ENCODE measurements at places on chromosomes 12 and 14.
A peak's percentile ranks its signal among the peaks of the same experiment; 100 is the strongest.

- no peak for DNase-seq
Observed at GRCh38 chr14:22552001-22552826, 36.8 kb downstream of the DAD1 start.

DNA sequence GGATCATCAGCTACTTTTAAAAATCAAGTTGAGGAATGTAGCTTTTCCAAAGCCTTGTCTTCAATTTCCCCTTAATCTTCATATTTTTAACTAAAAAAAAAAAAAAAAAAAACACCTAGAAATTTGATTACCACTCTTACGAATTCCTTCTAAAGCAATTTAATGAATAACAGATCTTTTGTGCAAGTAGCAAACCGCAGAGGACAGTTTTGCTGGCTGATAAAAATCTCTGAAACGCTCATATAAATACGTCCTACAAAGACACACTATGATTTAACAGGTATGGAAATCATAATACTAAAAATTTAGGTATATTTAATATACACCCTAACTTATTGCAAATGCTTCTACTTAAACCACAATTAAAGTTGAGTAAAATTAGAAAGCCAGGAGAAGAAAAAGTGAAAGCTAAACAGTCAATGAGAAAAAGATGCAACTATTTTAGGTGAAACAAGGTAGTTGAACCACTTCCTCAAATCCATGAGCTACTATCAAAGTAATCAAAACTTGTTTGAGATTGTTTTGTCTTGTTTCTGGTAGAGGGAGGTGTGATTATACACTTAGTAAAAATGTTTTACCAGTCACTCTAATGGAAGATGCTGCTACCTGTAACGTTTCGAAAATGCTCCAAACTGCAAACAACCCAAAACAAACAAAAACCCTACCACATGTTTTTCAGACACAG, 2.2 kb downstream of the PAWR start:
- DNase-seq: no peak

GRCh38 chr12:94942663-94943062, 60.8 kb downstream of the NDUFA12 start:
- DNase-seq: no peak

DNA sequence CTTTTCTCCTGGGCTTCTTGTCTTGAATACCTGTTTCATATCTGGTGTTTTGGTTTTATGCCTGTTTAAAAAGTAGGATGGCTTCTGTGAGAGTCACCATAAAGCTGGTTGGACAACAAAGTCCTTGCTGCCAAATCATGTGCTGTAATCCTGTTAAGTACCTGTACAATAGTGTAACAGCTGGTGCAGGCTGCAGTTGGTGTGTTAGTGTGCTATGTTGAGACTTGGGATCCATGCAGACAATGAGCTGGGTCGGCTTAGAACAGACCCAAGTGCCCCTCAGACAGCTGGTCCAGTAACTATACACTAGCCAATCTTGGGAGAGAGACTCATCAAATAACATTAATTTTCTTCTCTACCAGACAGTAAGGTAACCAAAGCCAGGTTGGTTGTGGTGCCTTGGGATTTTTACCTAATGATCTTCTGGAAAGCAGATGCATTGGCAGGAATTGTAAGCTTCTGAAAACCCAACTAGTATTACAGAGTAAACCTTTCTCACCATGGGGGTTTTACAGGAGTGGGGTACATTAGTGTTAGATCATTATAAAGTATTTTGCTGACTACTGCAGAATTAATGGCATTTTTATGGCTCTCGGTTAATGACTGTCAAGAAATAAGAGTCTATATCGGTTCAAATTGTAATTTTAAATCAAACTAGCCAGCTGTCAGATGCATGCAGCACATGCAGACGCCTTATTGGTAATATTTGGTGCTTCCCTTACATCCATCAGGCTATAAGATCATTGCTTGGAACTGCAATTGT, 231.2 kb downstream of the PDZRN4 start:
- no peak for DNase-seq

GRCh38 chr12:118850244-118850825, 131.0 kb upstream of the SRRM4 start:
- no peak for DNase-seq

- DNase-seq: no peak
Observed at GRCh38 chr14:52275372-52275771, 7.9 kb downstream of the PTGDR start.

DNA sequence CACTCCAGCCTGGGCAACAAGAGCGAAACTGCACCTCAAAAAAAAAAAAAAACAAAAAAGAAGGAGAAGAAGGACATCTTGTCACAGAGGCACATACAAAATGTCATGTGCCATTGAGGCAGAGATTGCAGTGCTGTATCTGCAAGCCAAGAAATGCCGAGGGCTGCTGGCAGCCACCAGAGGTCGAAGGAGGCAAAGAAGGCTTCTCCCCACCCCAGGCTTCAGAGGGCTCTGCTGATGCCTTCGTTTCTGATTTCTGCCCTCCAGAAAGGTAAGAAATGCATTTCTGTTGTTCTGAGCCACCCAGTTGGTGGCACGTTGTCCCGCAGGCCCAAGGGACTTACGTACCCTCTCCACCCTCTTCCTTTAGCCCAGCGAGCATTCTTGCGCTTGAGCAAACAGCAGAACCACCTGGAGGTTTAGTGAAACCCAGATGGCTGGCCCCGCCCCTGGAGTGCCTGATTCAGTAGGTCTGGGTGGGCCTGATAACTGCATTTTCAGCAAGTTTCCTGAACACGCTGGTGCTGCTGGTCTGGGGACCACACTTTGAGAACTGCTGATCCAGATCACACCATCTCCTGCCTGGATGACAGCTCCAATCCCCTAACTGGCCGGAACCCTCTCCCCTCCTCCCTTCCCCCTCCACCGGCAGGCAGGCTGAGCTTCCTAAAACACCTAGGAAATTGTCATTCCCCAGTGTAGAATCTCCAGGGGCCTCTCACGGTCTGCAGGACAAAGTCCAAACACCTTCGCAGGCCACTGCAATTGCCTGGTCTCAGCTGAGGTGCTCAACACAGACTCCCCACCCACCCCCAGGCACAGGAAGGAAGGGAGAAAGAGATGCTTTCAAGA, 21.1 kb upstream of the SCARB1 start:
- no peak for DNase-seq

- no peak for DNase-seq
Observed at GRCh38 chr12:95700316-95700785, 90.2 kb downstream of the NTN4 start.

DNA sequence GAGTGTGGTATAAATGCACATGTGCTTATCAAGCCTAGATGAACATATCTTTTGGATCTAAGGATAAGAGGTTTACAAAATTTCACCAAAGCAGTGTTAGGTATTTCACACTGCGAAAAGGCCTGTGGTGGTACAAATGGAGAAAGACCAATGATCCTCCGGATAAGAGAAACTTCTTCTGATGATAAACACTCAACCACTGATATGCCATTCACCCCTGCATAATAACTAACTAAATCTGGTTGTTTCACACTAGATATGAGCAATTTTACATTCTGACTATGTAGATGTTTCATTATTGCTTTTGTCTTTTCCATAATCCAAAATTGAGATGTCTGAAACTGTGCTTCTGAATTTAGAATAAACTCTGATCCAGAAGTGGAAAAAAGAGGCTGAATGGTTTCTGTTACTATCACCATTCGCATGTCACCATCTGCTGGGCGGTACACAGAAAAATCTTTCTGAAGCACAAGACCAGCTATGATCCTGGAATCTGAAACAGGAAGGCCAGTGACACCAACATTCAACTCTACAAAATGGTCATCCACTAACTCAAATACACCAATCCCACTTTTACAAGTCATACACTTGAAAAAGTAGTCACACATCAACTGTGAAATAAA, 1.3 kb downstream of the BBS10 start:
- no peak for DNase-seq

DNA sequence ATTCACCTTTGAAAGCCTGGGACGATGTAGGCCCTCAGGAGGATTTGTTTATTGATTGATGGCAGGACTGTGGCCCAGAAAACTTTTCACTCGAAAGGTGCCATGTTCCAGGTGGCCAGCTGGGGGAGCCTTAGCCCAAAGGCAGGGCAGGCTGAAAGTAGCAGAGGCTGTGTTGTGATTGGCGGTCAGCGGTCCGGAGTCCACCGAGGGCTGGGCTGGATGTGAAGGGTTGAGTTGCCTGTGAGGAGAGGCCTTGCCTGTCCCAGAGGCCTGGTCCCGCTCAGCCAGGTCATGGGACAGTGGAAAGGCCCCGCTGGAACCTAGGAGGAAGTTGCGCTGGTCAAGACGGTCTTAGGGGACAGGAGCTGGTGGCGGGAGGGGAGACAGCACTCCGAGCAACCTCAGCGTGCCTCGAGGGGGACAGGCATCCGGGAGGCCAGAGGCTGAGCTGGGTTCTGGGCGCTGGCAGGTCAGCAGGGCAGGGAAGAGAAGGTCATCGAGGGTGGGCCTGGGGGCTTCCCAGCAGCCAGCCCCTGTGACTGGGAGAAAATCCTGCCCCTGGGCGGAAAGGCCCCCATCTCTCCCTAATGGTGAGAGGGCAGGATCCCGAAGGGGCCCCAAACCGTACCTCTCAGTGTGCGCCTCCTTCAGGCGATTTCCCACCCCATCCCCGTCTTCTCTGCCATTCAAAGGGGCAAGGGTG, 26.3 kb downstream of the CMA1 start:
- DNase-seq: peak; percentile 35

DNA sequence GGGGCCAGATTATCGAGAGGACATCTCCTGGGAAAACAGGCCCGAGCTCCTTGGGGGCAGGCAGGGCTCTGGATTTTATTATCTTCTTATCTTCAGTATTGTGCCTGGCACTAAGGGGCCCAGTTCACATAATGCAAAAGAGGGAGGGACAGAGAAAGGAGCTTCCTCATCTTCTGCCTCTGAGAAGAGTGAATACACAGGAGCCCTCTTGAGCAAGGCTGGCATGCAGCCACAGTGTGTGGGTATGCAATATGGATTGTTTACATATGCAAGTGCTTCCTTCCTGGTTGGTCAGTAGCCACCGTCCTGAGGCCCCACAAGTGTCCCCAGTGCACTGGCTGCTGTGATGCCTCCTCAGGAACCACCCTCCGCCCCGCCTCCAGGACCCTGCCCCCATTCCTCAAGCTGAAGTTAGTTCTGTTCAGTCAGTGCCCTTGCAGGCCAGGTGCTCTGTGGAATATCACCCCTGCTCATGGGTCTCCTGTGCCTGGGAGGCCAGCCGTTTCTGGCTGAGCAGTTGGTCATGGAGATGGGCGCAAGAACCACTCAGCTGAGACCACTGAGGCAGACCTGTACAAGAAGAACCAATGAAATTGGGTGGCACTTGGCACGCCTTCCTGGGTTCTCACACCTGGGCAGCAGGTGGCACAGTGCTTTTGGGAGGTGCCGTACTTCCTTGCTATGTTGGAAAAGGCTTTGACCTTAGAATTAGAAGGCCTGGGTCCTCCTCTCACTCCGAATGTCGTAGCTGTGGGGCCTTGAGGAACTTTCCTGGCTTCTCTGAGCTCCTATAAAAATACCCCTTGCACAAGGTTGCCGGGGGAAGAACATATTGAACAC, 35.1 kb upstream of the ACTN1 start:
- DNase-seq: no peak

- no peak for DNase-seq
Observed at GRCh38 chr12:49598527-49598926, 6.9 kb downstream of the FAM186B start.

- no peak for DNase-seq
Observed at GRCh38 chr14:86088156-86088555, 558.2 kb downstream of the FLRT2 start.

GRCh38 chr14:100691395-100692056, 35.2 kb upstream of the DLK1 start:
- no peak for DNase-seq

- no peak for DNase-seq
Observed at GRCh38 chr12:78977304-78977867, 112.8 kb downstream of the SYT1 start.

DNA sequence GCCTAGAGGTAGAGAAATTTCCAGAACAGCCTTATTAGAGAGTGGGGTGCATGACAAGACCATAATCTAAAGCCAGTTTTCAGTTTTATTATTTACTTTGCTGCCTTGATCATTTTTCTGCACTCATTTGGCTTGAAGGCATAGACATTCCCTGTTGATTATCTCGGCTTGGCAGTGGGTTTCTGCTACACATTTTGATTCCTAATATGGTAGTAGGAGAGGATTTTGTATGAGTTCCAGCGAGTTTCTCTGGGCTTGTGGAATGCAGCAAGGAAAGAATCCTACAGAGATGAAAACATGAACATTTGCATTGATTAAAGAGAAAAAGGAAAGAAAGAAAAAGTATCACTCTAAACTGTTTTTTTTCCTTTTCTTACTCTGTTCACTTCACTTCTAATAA, 281.2 kb downstream of the PAWR start:
- DNase-seq: no peak

DNA sequence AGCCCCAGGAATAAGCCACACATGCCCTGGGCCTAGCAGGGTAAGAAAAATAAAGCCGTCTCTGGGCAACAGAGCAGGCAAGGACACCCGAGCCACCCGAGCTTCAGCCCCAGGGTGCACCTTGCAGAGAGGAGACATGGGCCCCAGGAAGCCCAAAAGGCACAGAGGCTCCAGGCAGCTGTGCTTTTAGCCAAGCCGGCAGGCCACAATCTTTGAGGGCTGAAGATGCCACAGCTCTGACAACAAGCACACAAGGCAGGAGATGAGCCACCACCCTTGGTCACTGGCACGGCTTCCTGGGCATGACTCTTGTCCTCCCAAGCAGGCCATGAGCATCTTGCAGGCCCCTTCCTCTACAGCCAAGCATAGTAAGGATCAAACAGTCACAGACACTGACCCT, 86.3 kb downstream of the ITPK1 start:
- no peak for DNase-seq

DNA sequence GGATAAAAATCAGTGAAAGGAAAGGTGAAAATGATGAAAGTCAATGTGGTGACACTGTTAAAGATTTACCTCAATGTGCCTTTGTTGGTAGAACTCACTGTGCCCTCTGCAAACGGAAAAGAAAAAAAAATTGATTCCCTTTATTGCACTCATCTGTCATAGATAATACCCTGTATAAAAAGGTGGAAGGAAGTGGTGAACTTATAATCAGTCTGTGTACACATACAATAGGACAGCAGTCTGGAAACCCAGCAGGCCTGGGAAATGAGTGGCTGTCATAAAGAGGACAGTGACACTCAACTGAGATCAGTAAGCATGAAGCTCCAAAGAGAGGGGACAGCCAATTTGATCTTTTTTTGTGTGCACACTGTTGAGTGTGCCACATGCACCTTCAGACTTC, 364.7 kb downstream of the NOVA1 start:
- DNase-seq: no peak

DNA sequence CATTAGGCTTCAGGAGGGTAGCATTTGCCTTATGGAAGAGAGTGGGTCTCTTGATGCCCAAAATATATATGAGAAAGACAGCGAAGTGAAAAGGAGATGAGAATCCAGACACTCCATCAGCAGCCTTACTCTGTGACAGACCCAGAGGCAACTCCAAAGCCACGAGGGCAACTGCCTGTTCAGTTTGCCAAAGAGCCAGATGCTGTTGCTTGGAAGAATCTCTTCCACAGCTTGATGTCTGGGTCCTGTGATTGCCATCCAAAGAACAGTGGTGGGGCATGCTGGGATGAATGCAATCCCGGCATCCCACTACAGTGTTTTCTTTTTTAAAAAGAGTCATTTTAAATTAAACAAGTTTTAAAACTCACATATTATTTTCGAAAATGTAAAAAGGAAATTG, 10.9 kb upstream of the OTX2 start:
- DNase-seq: no peak

Measured in stimulated activated CD4-positive, alpha-beta T cell treated with anti-CD3 and anti-CD28 coated beads, Interleukin-4, amount 100 ng/mL, for 4 hours (primary cell).